ENCODE measurements at places on chromosomes 3 and 15. TPM values are rescaled to one million over a fixed set of nuclear protein-coding genes. Genes with fewer than 3 reads are reported as not detected.
A peak's percentile ranks its signal among the peaks of the same experiment; 100 is the strongest.

GRCh38 chr3:57943525-57944495 is 64.4 kb upstream of the FLNB start:
- DNase-seq: no peak

GRCh38 chr3:120263792-120264191 is 21.2 kb downstream of the GPR156 start:
- peak; percentile 43 for DNase-seq

- DNase-seq: no peak
Measured at GRCh38 chr3:191085091-191085490, 114.0 kb upstream of the OSTN start.

Gene ZKSCAN7
- total RNA-seq: 17.8 TPM

- no peak for DNase-seq
Measured at GRCh38 chr3:138933981-138934691, 12.8 kb downstream of the FOXL2 start.

DNA sequence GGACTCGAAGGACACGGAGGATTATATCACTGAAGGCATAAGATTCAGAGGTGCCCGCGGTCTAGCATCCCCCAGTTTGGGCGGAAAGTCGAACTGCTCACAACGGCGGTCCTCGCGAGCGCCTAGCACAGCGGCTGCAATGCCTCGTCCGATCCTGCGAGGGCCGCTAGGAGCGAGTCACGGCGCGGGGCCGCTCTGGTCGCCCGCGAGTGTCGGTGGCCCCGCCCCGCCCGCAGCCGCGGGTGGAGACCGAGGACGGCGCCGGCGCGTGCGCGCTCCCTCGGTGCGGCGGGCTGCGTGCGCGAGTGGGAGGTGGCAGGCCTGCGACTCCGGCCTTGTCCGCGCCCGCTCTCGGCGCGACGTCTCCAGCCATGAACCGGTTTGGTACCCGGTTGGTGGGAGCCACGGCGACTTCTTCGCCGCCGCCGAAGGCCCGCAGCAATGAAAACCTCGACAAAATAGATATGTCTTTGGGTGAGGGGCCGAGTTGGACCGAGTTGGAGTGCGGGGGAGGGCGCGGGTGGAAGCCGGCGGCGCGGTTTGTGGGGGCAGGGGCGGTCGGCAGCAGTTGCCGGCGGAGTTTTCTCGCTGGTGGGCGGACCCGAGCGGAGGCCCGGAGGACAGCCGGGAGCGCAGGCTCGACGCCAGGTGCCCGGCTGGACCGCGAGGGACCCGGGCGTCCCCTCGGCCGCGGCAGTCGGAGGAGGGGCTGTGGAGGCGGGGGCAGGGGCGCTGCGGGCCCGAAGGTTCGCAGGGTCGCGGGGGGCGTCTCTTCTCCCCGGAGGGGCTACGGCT is at the start of gene FYTTD1:
FYTTD1 (plus strand) TSS at position 283 of the 795 bp plus-strand sequence; CDS start at position 372, 89 bp downstream.
- DNase-seq: peak; percentile 77

Gene CCR1
- total RNA-seq: not detected

All from GM23338 (cell line).